ENCODE measurements at places on chromosomes 7 and 10.

GRCh38 chr7:5636914-5637313 lies 144.5 kb downstream of the RNF216 start:
- peak; percentile 72 for DNase-seq

GRCh38 chr10:30821261-30821993 lies 191.9 kb upstream of the LYZL2 start:
- DNase-seq = no peak

GRCh38 chr10:101538446-101538845 lies 49.6 kb downstream of the POLL start:
- no peak for DNase-seq

- no peak for DNase-seq
Measured at GRCh38 chr10:90418869-90419652, 438.8 kb downstream of the HTR7 start.

DNA sequence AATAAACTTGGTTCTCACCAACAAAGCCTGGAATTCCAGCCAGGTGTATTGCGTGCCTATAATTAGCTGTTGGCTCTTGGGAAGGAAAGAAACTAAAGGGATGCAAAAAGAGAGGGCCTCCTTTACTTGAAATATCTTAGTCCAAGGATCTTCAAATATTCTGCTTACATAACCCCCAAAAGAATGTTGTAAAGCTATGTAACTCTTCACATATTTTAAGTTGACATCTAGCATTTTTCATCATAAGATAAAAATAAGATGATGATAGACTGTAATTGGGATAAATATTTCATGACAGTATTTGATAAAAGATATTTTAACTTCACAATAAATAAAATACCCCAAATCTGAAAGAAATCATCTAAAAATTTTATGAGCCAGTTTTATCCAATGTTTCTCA lies 52.5 kb upstream of the SEPTIN7 start:
- no peak for DNase-seq

- DNase-seq = no peak
Measured at GRCh38 chr7:28458732-28459131, 46.4 kb downstream of the CREB5 start.

DNA sequence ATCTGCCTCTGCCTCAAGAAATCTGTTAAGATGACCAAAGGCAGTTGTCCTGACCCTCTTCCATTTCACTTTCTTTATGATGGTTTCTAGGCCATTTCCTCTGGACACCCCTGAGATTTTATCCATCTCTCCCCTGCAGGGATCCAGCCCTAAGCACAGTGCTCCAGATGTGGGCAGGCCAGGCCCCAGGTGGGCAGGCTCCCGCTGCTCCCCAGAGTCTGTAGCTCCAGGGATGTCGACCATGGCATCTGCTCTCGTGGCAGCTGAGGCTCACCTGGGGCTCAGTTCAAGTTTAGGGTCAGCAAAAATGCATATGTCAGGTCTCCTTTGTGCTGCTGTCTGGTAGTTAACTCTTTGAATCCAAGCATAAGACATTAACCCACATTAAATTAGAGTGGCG lies 11.8 kb downstream of the CEP41 start:
- DNase-seq = no peak

DNA sequence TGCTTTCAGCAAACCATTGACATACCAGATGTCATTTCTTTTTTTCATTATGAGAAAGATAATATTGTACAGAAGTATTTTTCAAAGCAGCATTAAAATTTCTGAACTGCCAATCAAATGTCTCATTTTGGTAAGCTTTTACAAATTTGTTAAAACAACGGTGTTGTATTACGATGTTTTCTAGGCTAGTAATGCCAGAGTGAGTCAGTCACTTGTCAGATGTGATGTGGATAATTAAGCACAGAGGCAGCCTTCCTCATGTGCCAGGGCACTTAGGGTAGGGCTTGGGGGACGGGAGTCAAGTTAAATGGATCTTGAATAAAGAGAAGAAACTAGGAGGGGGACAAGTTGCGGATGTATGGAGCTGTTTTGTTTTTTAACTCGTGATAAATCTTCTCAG lies 10.1 kb downstream of the PSTK start:
- no peak for DNase-seq
